ENCODE measurements at places on chromosomes 7 and 10.

GRCh38 chr10:61592581-61592980, 70.1 kb upstream of the CABCOCO1 start:
- no peak for DNase-seq

- DNase-seq = no peak
Measured at GRCh38 chr7:1264345-1265280, 31.9 kb downstream of the UNCX start.

DNA sequence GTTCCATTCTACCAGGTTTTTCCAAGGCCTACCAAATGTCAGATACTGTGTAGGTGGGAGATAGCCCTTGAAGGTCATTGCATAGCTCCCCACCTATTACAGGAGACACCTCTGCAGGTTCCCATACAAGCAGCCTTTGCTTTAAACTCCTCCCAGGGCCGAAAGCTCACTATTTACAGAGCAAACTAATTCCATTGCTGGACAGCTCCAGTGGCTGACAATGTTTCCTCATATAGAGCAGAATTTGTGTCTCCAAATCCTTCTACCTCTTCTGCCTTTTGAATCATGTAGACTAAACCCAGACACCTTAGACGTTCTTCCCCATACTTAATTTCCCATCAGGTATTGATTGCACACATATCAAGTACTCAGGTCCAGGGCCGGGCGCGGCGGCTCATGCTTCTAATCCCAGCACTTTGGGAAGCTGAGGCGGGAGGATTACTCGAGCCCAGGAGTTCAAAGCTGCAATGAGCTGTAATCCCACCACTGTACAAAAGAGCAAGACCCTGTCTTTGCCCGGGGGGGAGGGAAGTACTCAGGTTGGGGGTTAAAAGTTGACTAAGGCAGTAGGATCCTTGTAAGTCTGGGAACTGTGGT, 2.1 kb downstream of the CNNM1 start:
- DNase-seq = no peak

- no peak for DNase-seq
Measured at GRCh38 chr7:121006711-121007315, 18.3 kb downstream of the CPED1 start.

DNA sequence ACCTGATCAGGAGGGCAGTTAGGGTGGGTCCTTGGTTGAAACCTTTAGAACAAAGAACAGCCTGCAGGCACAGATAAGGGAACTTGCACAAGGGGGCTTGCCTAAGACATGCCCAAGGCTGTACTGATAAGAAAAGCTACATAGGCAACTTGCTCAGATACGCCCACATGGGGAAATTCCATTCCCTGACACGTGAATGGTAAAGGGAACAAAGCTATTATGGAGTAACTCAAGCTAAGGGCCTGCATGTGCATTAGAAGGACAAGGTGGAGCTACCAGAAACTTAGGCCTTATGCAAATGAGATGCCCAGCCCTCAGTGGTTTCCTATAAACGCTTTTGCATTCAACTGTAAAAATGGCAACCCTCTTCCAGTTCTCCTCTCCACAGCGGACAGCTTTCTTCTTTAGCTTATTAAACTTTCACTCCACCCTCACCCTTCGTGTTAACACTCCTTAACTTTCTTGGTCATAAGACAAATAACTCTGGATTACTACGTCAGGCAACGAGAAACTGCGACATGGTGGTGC, 1192.1 kb upstream of the CELF2 start:
- DNase-seq = no peak

- DNase-seq = no peak
Measured at GRCh38 chr10:18607503-18608378, 43.6 kb downstream of the NSUN6 start.

GRCh38 chr7:135834266-135834665, 85.7 kb upstream of the FAM180A start:
- DNase-seq = no peak

DNA sequence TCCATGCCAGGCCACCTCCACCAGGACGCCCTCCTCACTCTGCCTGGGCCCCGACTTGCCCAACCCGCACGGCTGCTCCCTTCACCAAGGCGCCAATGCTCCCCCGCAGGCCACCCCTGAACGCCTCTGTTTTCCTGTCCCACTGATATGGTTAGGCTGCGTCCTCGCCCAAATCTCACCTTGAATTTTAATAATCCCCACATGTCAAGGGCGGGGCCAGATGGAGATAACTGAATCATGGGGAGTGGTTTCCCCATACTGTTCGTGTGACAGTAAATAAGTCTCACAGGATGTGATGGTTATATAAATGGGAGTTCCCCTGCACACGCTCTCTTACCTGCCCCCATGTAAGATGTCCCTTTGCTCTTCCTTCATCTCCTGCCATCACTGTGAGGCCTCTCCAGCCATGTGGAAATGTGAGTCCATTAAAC, 29.8 kb downstream of the RSU1 start:
- peak; percentile 22 for DNase-seq

DNA sequence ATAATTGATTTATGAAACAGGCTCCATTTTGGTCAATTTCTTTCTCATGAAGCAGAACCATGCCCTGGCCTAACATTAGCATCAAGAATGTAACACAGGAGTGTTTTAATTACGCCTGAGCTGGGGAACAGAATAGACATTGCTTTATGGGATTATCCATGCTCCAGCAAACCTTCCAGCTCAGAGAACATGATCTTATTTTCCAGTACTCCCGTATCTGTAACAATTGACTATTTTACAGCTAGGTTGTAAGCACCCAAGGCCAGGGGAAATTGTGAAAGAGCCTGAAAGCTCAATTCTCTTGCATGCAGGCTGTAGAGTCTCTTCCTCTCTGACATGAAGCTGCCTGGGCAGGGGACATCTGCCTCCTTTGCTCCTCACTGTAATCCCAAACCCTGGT, 30.8 kb upstream of the CRYGN start:
- DNase-seq = no peak

- no peak for DNase-seq
Measured at GRCh38 chr7:128939075-128939860, 1.5 kb downstream of the IRF5 start.

- no peak for DNase-seq
Measured at GRCh38 chr10:131698232-131698631, 202.6 kb upstream of the PPP2R2D start.

GRCh38 chr10:98167191-98167590, 32.7 kb downstream of the R3HCC1L start:
- DNase-seq = no peak
